ENCODE measurements at places on chromosomes 3 and 15. TPM values are rescaled to one million over a fixed set of nuclear protein-coding genes. Genes with fewer than 3 reads are reported as not detected.

GRCh38 chr15:89192136-89192535, 29.2 kb downstream of the RLBP1 start:
- no peak for DNase-seq

The CCDC54 gene
- 0.54 TPM for total RNA-seq

The WNT5A gene
- 49.4 TPM for total RNA-seq

DNA sequence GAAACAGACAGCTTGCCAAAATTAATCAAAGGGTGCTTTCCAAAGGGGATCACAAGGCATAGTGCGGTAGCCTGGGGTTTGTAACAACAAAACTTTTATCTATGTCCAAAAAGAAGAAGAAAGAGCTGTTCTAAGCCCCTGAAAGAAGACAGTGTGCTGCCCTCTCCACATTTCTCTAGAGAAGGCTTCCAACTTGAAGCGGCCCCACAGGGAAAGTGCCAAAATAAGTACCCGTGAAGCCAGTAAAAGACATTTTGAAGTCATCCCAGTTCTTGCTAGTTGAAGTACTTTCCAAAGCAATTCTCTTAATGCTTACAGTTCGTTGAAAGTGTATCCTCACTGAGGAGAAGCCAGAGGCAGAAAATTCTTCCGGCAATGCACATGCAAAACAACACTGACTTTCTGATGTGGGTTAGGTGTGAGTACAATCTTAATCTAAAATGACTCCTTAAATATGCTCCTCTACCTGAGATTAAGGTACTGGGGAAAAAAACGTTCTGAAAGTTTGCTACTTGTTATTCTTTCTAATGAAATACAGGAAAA, 21.3 kb downstream of the GPR15 start:
- no peak for DNase-seq

DNA sequence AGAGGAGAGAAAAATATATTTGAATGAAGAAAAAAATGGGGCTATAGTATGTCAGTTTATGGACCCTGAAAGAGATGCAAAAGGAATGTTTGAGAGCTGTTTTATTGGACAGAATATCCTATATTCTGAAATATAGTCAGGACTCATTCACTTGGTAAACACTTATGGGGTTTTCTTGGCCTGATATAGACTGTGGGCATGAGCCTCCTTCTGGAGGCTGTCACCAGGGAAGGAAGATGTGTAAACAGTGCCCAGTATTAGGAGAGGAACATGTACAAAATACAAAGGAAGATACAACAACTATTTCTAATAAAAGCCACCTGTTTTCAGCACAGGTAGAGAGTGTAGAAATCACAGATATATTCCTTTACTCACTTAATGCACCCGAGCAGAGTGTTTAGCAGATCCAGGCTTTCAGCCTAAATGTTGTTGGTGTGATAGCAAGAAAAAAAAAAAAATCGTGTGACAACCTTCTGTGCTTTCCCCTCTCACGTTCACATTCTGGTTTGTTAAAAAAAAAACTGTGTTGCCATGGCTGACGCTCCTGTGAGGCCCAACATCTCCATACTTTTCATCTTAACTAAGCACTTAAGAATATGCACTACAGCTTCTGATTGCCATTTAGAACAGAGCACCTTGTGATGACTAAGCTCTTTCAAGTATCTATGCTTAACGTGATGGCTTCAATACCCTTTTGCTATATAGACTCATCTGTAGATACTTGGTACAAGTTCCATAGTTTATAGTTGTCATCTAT, 134.1 kb downstream of the MBNL1 start:
- DNase-seq, result no peak

The TRPM1 gene
- total RNA-seq, result not detected

The LIPH gene
- not detected for total RNA-seq

The BCL2A1 gene
- 0.82 TPM for total RNA-seq

GRCh38 chr15:84772467-84772866, 24.1 kb downstream of the ZNF592 start:
- no peak for DNase-seq

The PRR20G gene
- not detected for total RNA-seq

DNA sequence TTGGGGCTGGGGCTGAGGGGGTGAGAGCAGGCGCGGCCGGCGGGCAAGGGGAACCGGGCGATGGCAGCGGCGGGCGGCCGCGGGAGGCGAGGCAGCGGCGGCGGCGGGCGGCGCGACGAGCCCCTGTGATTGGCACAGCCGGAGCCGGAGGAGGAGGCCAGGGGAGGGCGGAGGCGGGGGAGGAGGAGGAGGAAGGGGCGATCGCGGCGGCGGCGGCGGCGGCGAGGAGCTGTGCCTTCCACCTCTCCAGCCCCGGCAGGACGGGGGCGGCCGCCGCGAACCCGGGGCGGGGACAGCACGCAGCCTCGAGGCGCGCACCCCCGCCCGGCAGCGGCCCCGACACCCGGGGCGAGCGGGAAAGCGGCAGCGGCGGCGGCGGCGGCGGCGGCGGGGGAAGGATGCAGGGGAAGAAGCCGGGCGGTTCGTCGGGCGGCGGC, at the start of gene SLCO3A1:
Gene SLCO3A1 (plus strand): TSS at position 198 of the 437 bp plus-strand sequence.
- DNase-seq, result peak; percentile 63

GRCh38 chr3:3074551-3075257, 35.5 kb downstream of the IL5RA start:
- no peak for DNase-seq

- DNase-seq, result no peak
These were observed 691.6 kb downstream of the ZNF385D start for GRCh38 chr3:21059404-21059803.

The TMC3 gene
- 0.09 TPM for total RNA-seq

The PLSCR2 gene
- not detected for total RNA-seq

The HTR3E gene
- not detected for total RNA-seq

The SPINT1 gene
- total RNA-seq, result 7.7 TPM

DNA sequence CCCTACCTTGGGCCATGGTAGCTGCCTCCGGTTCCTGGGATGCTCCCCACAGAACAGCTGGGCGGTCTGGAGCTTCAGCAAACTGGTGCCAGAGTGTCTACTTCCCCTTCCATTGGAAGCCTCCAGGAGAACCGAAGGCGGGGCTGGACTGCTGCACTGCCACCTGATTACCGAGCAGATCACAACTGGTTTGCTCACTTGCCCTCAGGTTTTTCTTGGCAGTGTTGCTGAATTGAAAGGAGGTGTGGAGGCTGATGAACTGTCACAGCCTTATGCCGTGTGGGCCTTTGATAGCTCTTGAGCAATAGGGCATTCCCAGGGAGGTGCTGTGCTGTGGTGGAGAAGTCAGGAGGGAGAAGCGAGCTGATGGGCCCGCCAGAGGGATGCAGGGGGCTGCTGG, at the start of gene TGM5:
Gene TGM5 (minus strand): TSS at position 95 of the 400 bp plus-strand sequence. CDS start 79 bp downstream, at position 16.
- no peak for DNase-seq

GRCh38 chr3:52341123-52341522, 25.0 kb downstream of the DNAH1 start:
- DNase-seq, result no peak

The IL5RA gene
- 3.1 TPM for total RNA-seq

GRCh38 chr3:149003653-149004305, 12.4 kb downstream of the GYG1 start:
- DNase-seq, result no peak

The ZPLD1 gene
- total RNA-seq, result 0.54 TPM

The STX19 gene
- total RNA-seq, result not detected

GRCh38 chr3:4972652-4973643, 6.3 kb upstream of the BHLHE40 start:
- DNase-seq, result no peak

The CD200R1 gene
- 0.64 TPM for total RNA-seq

- no peak for DNase-seq
These were observed 123.2 kb downstream of the IGF1R start for GRCh38 chr15:98771541-98771940.

GRCh38 chr15:41561777-41562145, 2.7 kb downstream of the TYRO3 start:
- peak; percentile 78 for DNase-seq

DNA sequence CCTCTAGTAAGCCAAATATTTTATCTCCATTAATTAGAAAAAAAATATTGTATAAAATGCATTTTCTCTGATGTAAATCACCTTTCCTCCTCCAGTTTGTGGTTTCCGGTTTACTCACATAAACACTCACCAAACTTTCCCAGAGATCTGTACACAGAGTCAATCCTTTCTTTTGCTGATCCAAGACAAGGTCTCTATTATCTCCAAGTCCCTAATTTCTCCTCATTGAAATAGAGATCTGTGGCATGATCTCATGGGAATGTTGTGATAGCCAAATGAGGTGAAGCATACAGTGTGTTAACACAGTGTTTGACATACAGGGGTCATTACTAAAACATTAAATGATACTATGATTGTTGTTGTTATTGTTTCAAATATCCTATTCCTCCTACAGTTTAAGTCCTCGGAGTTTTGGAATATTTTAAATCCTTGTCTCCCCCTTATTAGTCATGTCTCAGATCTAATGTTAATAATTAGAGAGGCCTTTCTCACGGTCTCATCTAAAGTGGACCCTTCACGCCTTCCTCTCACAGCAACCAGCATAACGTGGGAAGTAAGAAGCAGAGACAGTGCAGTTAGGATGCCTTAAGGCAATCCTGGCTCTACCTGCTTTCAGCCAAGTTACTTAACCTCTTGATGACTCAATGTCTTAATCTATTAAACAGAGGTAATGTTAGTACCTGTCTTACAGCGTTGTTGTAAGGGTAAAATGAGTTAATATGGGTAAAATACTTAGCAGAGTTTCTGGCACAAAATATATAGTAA, 333.3 kb downstream of the GRM7 start:
- no peak for DNase-seq

The DGKG gene
- total RNA-seq, result 14.9 TPM

The MINAR1 gene
- total RNA-seq, result 17.7 TPM

The XYLB gene
- 12.0 TPM for total RNA-seq

- DNase-seq, result no peak
These were observed 692.3 kb downstream of the ZPLD1 start for GRCh38 chr3:103127098-103127630.

- no peak for DNase-seq
These were observed 10.3 kb upstream of the STAB1 start for GRCh38 chr3:52484680-52485461.

The MEX3B gene
- 39.9 TPM for total RNA-seq

DNA sequence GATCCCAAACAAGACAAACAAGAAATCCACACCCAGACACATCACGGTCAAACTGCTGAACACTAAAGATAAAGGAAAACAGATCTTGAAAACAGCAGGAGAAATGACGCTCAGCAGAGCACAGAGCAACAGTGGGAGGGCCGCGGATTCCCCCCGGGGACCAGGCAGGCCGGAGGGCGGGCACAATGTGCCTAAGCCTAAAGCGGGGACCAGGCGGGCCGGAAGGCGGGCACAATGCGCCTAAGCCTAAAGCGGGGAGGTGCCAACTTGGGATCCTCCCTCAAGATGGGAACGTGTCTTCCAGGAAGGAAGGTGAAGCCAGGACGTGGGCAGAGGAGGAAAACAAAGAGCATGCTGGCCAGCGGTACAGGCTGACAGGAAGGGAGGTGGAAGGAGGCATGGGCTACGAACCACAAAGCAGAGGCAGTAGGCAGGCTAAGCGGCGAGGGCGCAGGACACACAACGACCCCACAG, 31.1 kb downstream of the CYFIP1 start:
- DNase-seq, result no peak

DNA sequence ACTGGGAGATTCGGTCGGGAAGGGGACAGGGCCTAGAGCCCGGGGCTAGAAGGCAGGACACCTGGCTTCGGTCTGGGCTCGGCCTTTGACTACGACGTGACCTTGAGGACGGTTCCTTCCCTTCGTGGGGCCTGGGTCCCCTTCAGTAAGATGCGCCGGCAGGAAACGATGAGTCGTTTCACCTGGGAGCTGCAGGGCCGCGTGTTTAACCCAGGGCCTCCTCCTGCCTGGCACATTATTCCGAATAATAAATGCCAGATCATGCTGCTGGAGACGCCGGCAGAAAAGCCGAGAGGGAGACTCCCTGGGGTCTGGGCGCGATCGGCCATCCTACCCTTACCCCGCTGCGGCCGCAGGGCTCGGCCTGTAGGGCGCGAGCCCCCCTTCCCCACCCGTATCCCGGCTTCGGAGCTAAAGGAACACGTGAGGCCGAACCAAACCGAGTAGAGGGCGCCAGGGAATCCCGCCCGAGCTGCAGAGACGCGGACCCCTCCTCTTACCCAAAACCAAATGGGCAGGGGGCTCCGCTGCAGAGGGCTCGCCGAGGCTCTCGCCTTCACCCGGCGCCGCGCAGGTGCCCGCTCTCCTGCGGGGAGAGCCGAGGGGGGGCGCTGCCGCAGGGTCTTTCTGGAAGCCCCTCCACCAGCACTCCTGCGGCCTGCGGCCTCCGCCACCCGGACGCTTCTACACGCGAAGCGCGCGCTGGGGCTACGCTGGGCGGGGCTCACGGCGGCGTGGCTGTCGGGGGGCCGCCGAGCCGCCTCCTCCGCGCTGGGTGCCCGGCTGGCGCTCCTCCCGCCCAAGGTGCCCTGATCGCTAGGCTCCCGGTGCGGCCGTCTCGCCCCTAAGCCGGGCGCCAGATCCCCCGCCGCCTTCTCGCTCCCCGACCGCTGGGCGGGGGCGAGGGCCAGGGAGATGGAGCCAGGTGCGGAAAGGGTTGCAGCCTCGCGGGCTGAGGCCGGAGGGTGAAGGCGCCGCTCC, at the start of gene BDH1:
Gene BDH1 (minus strand): TSS at position 688 of the 981 bp plus-strand sequence. CDS start 9,525 bp downstream, outside the sequence.
- peak; percentile 68 for DNase-seq

GRCh38 chr15:78444255-78444654, 6.2 kb downstream of the IREB2 start:
- no peak for DNase-seq

- DNase-seq, result no peak
These were observed 10.7 kb upstream of the RAB43 start for GRCh38 chr3:129132097-129132866.

The CCDC80 gene
- total RNA-seq, result 12.8 TPM

The ST8SIA2 gene
- total RNA-seq, result 54.4 TPM

GRCh38 chr15:77988347-77989295, 88.9 kb downstream of the TBC1D2B start:
- no peak for DNase-seq

The MYEF2 gene
- 137 TPM for total RNA-seq

DNA sequence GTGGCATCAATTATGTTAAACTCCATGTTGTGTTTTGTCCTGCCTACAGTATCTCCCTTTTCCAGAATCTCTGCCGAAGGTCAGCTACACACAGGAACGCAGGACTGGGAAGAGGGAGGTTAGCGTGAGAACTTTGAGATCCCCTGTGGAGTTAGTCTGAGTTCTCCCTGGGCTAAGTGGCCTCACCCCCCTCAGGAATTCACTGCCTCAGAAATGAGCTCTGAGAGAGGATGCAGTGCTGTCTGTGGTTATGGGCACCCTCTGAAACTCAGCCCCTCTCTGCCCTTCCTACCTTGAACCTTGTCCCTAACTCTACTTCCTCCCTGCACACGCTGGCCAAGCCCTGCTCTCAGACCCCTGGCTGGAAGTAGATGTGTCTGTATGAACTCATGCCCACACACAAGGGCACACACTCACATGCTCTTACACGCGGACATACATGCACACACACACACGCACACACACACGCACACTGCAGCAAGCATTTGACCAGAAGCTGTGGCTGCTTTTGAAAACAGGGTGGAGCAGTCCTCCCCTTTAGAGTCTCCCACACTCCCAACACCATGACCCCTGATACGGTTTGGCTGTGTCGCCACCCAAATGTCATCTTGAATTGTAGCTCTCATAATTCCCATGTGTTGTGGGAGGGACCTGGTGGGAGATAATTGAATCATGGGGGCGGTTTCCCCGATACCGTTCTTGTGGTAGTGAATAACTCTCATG, 5.3 kb upstream of the VIPR1 start:
- DNase-seq, result no peak

GRCh38 chr3:132543011-132543739, 53.9 kb upstream of the ACKR4 start:
- no peak for DNase-seq

The CPNE9 gene
- total RNA-seq, result 4.4 TPM

The RHOV gene
- 4.3 TPM for total RNA-seq

- DNase-seq, result no peak
These were observed 7.9 kb upstream of the SCN5A start for GRCh38 chr3:38657369-38657768.

The AKAP13 gene
- 96.0 TPM for total RNA-seq

The FANCD2OS gene
- total RNA-seq, result not detected

The RFTN1 gene
- total RNA-seq, result 26.6 TPM
